AG09309 (cell line): ENCODE measurements at places on chromosomes 12 and 14.

DNA sequence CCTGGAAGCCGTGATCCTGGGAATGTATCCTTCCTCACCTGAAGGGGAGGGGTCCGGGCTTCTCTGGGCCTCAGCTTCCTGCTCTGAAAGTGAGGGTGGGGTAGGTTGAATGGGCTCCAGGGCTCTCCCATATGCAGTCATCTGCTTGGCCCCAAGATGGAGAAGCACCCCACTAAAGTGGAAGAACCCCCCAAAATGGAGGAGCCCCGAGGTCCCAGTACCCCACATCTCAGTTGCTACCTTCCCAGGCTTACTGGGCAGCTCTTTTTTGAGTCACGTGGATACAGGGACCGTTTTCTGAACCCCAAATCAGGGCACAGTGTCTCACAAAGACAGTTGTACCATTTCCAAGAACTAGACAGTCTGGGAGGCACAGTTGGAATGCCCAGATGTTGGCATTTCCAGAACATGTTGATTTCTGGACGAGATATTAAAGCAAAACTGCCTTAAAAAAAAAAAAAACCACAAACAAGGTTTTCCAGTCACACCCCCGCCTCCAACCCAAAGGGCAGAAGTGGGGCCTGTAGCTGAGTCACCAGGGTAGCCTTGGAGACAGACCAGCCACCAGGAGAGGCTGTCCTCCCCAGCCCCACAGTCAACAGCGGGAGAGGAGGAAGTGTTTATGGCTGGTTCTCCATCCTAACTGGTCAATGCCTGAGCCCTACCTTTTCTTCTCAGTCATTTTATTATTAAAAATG lies 12.1 kb downstream of the VASH1 start:
- DNase-seq: peak; percentile 37

DNA sequence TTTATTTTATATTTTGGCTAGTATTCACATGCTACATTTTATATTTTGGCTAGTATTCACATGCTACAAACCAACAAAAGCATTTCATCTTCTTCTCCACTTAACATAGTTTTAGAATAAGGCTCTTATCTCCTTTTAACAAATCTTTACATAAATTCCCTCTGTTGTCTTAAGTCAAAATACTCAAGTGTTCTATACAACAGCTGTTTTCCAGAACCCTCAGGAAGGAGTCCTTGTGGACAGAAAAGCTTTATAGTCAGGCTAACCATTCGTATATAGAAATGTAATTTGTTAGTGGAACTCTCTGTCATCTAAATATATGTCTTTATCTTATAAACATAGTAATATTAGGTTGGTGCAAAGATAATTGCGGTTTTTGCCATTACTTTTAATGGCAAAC lies 191.0 kb upstream of the FLRT2 start:
- no peak for DNase-seq

GRCh38 chr12:18421867-18422266 lies 160.5 kb downstream of the PIK3C2G start:
- DNase-seq: no peak

- DNase-seq: no peak
These were observed 16.1 kb upstream of the WSCD2 start for GRCh38 chr12:108112832-108113556.

DNA sequence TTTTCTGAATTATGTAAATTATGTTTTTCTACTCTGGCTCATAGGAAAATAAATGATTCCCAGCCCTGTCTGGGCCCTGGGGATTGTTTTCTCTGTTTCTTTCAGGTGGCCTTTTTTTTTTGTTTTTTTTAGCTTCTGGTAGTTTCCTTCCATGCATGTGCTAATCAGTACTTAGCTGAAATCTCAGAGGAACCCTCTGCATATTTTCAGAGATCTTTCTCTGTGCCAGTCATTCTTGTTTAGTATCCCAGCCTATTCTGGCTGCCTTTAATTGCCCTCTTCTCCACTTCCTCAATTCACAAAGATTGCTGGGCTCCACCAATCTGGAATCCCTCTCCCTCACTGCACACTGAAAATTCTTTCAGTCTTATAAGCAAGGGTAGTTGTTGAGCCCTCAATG lies 46.9 kb downstream of the CNOT2 start:
- no peak for DNase-seq
